Tibial artery (tissue), 4 donors: ENCODE measurements at places on chromosomes 12 and 14.

DNA sequence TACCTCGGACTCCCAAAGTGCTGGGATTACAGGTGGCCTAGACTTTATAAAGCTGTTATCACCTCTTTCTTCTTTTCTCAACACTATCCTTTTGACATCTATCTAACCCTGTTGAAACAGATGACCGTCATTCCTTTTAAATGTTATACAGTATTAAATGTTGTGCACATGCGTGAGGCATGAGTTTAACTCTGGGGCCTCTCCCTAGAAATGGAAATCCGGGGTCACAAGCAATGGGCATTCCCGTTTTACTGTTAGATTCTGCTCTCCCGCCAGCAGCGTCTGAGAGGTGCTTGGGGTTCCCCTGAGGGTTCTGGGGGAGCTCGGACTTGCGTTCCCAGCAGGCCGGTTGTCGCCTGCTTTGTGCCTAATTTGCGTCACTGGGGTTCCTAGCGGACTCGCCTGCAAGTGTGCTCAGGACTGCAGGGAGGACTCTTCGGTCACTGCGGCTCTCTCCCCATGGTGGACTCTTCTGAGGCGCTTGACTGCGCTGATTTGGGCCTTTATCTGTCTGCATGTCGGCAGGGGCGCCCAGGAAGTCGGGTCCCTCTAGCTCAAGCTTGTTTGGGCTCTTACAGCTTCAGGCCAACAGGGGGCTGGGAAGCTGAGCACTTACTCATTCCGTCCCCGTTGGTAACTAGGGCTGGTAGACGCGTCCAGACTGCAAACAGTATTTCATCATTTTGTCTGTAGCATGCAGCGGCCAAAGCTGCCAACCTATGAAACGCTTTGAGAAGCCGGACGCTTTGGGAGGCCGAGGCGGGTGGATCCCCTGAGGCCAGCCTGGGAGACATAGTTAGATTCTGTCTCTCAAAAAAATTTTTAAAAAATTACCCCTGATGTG, 1.2 kb upstream of the RAN start:
- DNase-seq: peak; percentile 88

GRCh38 chr12:75819512-75819911, 212.1 kb downstream of the PHLDA1 start:
- no peak for DNase-seq

GRCh38 chr12:11804130-11804529, 154.7 kb downstream of the ETV6 start:
- no peak for DNase-seq

DNA sequence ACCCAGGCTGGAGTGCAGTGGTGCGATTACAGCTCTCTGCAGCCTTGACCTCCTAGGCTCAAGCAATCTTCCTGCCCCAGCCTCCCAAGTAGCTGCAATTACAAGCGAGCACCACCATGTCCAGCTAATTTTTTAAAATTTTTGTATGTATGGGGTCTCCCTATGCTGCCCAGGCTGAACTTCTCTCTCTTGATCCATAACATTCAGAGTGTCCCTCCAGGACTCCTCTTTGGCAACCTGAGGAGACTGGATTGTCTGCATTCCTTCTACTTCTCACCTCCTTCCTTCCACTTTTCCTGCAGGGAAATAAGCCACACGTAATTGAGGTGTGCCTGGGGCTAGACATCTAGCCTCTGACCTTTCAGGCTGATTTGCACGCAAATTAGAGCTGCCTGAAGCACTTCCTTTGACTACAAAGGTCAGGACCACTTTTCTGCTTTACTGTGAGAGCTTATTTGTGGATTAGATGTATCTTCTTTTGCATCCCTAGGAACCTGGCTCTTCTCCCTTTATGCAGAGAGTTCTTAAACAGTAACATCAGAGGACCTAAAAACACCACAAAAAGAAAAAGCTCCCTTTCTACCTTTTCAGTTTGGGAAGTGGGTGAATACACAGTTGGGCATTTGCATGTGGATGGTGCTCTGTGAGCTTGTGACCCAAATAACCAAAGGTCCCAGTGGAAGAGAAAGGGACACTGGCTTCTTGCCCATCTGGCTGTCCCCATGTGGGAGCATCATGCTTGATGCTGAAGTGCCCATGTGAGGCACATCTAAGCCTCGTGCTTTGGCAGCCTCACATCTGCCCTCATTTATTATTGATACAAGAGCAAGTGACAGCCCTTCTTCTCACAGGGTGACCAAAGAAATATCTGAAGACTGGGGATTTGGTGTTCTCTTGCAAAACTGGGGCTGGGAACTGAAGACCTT, 33.5 kb downstream of the PYGL start:
- no peak for DNase-seq

DNA sequence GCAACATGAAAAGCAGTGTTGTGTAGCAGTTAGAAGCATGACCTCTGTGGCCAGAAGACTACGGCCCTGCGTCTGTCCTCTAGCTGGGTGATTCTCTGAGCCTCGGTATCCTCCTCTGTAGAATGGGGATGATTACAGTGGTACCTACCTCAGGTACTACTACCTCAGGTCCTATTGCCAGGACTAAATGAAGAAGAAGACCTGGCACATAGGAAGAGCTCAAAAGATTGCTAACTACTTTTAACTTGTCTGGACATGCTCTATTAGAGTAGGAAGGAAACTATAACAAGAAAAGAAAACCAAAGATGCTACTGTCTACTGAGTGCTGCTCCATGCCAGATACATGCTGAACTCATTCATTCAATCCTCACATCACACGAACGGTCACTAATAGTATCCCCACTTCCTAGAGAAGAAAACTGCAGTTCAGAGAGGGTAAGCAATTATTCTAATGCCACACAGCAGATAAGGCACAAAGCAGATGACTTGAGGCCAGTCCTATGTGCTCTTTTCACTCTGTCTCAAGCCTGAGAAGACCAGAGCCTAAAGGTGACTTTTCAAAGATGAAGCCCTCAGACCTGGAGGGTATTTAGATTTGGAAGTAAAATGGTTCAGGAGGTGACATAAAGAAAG, 108.1 kb upstream of the HIF1A start:
- no peak for DNase-seq

DNA sequence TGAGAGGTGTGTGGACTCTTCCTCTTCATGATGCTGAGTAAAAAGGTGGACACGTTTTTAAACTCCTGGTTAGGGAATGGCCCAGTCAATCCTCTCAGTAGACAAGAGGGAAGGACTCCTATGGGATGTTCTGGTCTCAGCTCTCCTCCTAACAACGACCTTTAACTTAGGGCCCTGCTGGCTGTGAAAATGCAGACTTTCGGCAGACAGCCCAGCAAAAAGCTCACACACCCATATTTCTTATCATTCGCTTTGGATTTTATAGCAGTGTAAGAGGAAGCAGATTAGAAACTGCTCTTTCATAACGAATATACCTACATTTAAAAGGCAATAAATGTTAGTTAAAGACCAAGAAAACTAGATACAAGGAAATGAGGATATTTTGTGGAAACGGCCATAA, 18.0 kb upstream of the YARS2 start:
- DNase-seq: no peak

- DNase-seq: peak; percentile 74
Observed at GRCh38 chr14:51652168-51653078, 713 bp downstream of the FRMD6 start.

- peak; percentile 83 for DNase-seq
Observed at GRCh38 chr12:108643941-108644810, 10.5 kb upstream of the SELPLG start.

- no peak for DNase-seq
Observed at GRCh38 chr12:111942557-111942956, 70.4 kb downstream of the TMEM116 start.

GRCh38 chr14:71722885-71723284, 209.3 kb upstream of the RGS6 start:
- no peak for DNase-seq

GRCh38 chr12:68609998-68610369, 715 bp upstream of the RAP1B start:
- DNase-seq: no peak

DNA sequence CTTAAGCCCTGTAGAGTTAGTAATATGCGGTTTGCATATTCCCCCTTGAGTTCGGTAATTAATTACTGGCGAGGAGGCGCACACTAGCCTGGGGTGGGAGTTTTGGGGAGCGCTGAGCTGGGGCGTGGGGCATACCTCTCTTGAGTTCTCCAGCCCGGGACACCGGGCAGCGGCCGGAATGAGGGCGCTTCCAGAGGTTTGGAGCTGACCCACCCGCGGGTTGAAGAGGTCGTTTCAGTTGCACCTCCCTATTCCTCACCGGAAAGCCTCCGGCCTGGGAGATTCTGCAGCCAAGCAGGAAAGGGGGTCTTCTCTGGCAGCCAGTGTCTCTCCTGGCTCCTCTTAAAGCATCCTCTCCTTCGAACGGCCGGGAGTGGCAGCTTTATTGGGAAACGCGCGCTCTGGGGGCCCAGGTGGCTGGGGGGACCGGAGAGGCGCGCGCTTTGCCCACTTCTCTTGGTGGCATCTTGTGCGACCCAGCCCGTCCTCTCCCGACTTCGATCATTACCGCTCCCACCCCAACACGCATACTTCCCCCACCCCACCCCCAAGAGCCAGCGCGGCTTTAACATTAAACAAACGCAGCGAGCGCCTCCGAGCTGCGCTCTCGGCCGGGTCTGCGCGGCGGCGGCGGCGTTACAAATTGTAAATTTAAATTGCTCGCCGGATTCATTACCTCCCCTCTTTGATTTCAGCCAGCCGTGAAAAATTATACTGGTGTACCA, 3.9 kb upstream of the LHX5 start:
- DNase-seq: no peak

DNA sequence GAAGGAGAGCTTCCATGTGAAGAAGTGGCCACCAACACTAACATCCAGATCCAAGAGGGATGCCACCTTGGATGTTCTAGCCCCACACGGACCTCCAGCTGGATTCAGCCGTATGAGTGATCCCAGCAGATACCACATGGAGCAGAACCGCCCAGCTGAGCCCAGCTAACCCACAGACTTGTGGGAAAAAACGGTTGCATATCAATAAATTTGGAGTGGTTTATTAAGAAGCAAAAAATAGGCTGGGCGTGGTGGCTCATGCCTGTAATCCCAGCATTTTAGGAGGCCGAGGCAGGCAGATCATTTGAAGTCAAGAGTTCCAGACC, 11.9 kb upstream of the IFT81 start:
- DNase-seq: no peak

GRCh38 chr14:22122829-22123560, 449.4 kb upstream of the OR4E1 start:
- DNase-seq: no peak

DNA sequence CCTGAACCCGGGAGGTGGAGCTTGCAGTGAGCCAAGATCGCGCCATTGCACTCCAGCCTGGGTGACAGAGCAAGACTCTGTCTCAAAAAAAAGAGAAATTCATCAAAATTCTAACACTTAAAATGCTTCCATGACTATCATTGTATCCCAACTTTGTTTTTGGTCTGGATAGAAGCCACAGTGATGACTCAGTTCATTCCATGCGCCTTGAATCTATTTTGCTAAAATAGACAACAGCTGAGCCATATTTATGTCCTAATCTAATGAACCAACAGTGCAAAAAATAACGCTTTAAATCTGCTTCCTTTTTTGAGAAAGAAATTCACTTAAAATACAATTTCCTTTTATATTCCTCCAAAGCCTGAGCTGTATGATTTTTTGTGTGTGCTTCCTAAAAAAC, 23.2 kb upstream of the BICD1 start:
- no peak for DNase-seq

DNA sequence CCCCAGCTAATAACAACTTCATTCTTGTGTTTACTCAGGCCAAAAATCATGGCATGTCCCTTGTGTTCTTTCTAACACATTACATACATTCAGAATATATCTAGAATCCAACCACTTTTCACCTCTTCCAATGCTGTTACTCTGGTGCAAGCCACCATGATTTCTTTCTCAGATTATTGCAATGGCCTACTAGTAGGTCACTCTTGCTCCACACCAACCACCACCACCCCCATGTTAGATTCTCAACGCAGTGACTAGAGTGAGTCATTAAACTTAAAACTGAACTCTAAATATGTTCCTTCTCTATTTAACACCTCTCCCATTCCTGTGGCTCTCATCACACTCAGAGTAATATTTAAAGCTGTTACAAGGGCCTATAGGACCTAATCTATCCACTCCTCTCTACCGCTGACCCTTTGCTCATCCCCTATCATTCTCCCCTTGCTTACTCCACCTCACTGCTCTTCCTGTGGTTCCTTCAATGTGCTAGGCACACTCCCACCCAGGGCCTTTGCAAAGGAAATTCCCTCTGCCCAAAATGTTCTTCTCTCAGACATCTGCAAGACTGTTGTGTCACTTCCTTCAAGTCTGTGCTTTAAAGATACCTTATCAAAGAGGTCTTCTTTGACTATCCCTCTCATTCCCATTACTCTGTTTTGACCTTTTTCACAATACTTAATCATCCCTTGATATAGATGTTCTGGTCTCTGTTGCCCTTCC, 6.6 kb downstream of the RTN1 start:
- no peak for DNase-seq

DNA sequence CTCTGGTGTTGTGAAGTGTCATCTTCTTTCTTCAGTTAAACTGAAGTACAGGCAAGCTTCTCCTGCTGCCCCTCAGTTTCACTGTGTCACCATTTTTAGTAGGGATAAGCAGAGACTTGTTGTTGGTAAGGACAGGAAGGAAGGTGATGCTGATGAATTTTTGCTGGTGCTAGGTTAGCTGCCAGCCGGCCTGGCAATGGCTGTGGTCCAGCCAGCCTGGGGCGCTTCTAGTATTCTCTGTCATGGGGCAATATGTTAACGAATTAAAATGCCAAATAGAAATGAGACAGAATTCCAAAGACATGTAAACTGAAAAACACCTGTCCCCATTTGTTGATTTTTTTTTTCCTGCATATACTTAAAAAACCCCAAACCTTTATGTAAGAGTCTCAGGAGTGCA, 602.9 kb downstream of the DIO2 start:
- DNase-seq: no peak

- no peak for DNase-seq
Observed at GRCh38 chr12:91424506-91424905, 241.9 kb upstream of the DCN start.

DNA sequence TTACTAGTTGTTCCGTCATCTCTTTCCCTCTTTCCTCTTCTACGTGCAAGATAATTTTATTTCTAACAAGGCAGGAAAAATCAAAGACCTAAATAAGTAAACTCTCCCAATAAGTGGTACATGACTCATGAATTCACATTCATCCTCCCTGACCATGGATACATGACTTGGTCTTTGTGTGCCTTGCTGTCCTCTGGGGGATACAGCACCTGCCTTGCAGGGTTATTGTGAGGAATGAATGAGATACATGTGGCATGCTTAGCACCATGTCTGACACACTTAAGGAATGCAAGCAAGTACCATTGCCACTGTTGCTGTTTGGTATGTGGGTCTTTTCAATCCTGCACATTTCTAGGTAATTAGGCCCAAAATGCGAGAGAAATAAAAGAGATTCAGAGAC, 208.4 kb downstream of the DPF3 start:
- no peak for DNase-seq

- no peak for DNase-seq
Observed at GRCh38 chr14:79639613-79640012, 571.7 kb downstream of the DIO2 start.

DNA sequence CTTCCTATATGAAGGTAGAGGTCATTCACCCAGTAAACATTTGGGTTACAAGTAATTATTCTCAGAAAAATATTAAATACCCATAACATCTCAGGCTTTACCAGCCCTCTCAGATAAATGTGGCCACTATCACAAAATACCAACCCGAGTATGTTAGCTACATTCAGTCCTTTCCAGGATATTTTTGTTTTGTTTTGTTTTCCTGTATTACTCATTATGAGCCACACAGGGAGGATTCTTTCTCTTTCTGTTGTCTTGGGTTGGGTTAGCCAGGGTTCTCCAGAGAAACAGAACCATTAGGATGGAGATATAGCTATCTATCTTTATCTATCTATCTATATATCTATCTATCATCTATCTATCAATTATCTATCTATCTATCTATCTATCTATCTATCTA, 947.6 kb upstream of the MDGA2 start:
- DNase-seq: no peak

GRCh38 chr12:14849661-14850060, 6.3 kb upstream of the ART4 start:
- no peak for DNase-seq
